ENCODE measurements at places on chromosomes 4 and X. TPM values are rescaled to one million over a fixed set of nuclear protein-coding genes. Genes with fewer than 3 reads are reported as not detected.

DNA sequence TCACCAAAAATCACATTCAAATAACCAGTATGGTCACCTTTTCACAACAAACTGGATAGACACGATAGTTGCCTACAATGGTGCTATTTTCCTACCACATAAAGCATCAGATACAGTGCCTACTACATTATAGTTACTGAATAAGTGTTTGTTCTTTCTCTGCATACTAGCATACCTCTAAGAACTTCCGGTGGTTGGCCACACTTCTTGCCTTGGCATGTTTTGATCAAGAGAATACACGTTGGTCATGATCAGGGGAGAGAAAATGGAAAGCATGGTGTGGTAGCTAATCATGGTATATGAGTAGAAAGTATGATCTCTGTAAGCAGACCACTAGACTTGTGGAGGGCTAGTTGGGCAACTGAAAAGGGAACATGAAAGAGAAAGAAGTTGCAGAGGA is 322.8 kb upstream of the DIAPH2 start:
- DNase-seq, result no peak

Gene NAP1L3
- 14.6 TPM for polyA plus RNA-seq

DNA sequence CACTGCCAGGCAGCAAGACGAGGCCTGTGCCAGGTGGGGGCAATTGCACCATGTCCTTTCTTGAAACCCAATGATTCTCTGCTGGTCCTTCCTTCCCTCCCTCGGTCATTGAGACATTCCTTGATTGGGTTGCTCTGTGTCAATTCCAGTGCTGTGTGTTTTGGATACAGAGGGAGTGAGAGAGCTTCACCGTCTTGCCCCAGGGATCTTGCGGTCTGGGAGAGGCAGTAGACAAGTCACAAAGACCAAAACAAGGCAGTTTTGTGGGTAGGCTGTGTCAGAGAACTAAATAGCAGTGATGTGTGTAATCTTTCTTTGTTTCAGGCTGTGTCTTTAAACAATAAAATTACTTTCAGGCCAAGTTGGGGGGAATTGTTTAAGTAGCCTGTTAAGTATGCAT is 38.8 kb upstream of the TADA2B start:
- no peak for DNase-seq

Gene CNKSR2
- polyA plus RNA-seq, result 1.9 TPM

GRCh38 chr4:25320336-25320735 is 7.8 kb downstream of the ZCCHC4 start:
- no peak for DNase-seq

Gene EDA2R
- 0.83 TPM for polyA plus RNA-seq

- no peak for DNase-seq
Observed at GRCh38 chrX:124348885-124349453, 2.6 kb downstream of the SH2D1A start.

Gene HPSE
- polyA plus RNA-seq, result 1.1 TPM

DNA sequence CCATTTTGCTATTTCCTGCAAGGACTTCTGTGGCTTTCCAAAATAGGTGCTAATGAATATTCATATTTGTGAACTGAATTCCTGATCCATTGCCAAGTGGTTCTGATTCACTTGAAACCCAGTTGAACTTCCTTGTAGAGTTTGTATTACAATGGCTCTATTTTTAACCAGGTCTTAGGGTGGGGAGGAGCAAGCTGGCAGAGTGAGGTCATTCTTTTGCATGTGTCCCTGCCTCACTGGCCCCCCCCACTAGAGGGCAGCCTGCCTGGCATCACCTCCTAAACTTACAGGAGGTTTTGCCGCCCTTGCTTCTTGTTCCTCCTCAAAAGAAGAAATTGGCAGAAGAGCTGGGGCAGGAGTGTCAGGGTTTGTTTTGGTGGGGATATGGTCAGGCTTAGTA is 10.5 kb downstream of the PTTG2 start:
- DNase-seq, result no peak

DNA sequence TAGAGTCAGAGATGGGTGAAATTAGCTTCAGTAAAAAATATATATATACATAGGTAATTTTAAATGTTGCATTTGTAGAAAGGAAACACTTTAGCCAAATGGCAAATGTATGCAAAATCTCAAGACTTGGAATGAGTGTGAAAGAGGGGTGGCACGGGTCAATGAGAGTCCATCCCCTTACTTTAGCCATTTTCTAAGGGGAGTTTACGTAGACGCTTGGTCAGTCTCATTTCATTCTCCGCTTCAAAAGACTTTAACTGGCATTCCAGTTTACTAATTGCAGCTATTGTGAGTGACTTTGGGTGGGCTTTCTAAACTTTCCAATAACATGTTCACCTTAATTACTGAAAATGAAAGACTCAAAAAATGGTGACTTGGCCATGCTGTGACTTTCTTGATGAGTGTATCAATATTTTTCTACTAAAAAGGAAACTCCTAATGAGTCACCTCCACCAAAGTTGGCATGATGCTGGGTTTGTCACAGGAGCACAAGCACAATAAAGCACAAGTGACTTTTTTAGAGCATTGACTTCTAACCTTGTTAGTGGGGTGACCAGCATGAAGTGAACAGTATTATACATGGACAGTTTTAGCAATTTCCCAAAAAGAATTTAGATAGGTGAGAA is 356.0 kb upstream of the RASGEF1B start:
- no peak for DNase-seq
